Retina (tissue), 1 donor: ENCODE measurements at places on chromosomes 2 and 18.
A peak's percentile ranks its signal among the peaks of the same experiment; 100 is the strongest.

DNA sequence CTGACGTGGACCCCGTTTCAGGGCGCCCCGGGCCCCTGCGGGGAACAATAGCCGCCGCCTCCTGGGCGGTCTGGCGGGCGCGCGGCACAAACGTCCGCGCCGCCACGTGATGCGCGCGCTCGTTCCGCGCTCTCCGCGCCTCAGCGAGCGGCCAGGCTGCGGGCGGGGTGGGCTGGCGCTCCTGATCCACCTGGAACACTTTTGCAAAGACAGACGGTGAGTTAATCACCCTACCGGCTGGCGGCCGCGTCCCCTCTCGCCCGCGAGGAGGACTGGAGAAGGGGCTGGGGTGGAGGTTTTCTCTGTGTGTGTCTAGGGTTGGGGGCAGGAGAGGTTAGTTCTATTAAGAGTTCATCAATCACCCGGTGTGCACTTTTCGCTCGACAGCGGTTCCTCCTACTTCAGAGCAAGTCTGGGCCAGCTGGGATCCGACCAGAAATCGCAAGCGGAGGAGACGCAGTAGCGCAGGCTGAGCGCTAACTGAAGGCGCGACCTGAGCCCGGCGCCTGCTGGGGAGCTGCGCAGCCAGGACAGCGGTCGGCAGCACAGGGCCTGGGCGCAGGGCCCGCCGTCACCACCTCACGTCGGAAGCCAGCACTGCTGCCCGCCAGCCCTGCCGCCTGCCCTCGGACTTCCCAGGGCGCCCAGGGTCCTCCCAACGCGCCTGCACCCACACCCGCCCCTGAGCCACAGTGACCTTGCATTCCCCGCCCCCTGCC, 10.3 kb upstream of the HOXD1 start:
- DNase-seq, result peak; percentile 78

GRCh38 chr2:22444281-22444680, 940.7 kb upstream of the KLHL29 start:
- DNase-seq, result no peak

DNA sequence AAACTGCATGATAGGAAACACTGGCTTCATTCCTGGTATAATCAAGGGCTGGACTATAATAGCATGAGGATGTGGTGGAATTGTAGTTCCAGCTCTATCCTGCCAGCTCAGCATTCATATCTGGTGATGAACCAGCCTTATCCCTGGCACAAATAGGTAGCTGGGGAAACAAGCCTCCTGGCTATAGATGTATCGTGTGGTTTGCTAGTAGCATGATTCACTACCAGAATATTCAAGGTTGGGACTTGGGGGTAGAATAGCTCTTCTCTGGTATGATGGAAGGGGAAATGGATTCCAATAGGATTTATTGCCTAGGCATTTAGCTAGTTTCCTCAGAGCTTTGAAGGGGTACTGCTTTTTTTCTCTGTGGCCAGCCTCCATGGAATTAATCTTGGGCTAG, 532.8 kb downstream of the FBXO15 start:
- no peak for DNase-seq

DNA sequence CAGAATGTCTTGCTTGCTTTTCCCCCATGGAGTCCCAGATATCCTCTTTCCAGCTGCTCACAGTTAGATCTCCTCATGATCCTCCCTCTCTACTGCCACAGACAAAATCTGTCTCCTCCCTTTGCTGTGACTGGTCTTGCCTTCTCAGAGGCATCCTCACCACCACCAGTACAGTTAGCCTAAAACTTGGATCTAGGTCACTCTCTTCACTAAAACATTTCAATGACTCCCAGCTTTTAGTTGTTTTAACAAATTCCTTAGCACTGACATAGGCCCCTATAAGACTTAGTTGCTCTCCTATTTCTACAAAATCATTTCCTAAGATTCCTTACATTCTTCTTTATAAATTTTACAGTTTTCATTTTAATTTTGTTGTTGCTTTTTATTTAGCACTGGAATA, 734.2 kb upstream of the CHAC2 start:
- DNase-seq, result no peak

GRCh38 chr2:45293182-45293581, 283.9 kb upstream of the SIX2 start:
- no peak for DNase-seq

- no peak for DNase-seq
These were observed 106.5 kb downstream of the SEPTIN10 start for GRCh38 chr2:109507217-109507616.

GRCh38 chr2:229852565-229852964, 69.2 kb downstream of the TRIP12 start:
- no peak for DNase-seq

DNA sequence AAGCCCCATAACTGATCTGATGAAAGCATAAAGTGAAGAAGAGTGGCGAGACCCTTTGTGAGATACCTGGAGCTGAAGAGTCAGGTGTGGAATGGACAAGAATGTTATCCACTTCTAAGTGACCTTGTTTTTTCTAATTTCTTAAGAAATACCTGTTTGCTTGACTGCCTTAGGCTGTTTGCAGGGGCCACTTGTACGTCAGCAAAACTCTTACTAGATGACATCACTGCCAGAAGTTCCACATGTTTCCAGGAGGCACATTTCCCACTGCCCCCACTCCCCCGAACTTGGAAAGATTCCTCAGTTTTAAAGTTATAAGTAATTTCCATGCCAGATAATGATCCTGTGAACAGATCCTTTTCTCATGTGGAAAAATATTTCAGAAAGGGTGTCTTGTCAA, 8.0 kb downstream of the EPAS1 start:
- DNase-seq, result no peak

- DNase-seq, result no peak
These were observed 42.9 kb upstream of the EML6 start for GRCh38 chr2:54680397-54681041.

DNA sequence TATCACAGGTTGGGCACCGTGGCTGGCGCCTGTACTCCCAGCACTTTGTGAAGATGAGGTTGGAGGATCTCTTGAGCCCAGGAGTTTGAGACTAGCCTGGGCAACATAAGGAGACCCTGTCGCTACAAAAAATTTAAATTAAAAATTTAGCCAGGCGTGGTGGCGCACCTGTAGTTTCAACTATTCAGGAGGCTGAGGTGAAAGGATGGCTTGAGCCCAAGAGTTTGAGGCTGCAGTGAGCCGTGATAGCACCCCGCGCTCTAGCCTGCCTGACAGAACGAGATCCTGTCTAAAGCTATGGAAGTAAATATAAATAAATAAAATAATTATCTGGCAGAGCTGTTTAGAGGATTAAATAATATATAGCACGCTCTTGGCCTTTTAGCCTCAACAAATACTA, 1.4 kb upstream of the SH3RF3 start:
- no peak for DNase-seq

- no peak for DNase-seq
These were observed 36.1 kb downstream of the TRPM8 start for GRCh38 chr2:233953087-233953801.

DNA sequence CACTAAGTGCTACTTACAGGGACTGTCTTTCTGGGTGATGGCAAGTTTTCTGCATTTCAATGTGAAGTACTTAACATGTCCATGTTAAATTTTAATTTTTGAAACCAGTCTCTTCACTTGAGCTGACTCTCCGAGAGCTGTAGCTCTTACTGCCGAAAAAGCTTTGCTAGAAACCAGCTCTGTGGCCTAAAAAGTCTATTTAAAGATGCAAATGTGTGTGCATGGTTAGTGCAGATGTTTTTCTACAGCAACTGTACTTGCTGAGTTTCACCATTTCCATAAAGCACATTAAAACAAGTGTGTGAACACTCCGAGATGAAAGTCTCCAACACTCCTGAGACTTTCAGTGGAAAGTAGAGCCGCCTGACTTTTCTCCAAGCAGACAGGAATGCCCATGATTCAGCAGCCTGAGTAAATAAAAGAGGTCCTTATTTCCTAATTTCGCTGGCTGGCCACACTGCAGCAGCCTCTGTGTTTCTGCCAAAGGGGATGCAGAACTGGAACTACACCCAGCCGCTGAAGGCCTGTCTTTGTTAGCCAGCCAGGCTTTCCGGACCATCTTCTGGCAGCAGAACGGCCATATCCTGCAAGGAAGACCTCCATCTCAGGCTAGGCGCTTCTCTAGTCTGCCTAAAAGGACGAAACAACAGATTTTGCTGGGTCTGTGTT, 121.2 kb downstream of the ZNF521 start:
- DNase-seq, result no peak

GRCh38 chr2:197191940-197192322, 118.6 kb downstream of the ANKRD44 start:
- no peak for DNase-seq

- no peak for DNase-seq
These were observed 7.5 kb downstream of the SMCHD1 start for GRCh38 chr18:2662990-2663389.

- no peak for DNase-seq
These were observed 204.5 kb upstream of the LRATD1 start for GRCh38 chr2:14428056-14428455.

DNA sequence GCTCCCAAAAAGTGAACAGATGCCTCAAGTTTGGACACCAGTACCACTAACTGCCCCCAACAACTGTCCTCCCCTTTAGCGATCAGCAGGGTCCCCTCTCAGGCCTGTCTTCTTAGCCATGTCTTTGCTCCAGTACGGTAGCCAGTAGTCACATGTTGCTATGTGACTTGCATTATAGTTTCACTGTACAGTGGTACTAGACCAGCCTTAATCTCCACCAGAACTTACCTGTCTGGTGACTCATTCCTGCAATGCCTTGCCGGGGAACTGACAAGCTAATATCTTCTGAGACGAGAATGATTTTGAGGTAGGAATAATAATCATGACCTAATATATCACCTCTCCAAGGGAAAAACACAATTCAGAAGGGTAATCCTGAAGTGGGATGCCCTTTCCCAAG, 23.7 kb downstream of the ACMSD start:
- DNase-seq, result no peak

- DNase-seq, result no peak
These were observed 5.8 kb upstream of the ARL5A start for GRCh38 chr2:151833984-151834383.

- DNase-seq, result no peak
These were observed 1.2 kb upstream of the UGT1A1 start for GRCh38 chr2:233758849-233759248.

- no peak for DNase-seq
These were observed 31.8 kb upstream of the MTCL1 start for GRCh38 chr18:8673256-8674209.

DNA sequence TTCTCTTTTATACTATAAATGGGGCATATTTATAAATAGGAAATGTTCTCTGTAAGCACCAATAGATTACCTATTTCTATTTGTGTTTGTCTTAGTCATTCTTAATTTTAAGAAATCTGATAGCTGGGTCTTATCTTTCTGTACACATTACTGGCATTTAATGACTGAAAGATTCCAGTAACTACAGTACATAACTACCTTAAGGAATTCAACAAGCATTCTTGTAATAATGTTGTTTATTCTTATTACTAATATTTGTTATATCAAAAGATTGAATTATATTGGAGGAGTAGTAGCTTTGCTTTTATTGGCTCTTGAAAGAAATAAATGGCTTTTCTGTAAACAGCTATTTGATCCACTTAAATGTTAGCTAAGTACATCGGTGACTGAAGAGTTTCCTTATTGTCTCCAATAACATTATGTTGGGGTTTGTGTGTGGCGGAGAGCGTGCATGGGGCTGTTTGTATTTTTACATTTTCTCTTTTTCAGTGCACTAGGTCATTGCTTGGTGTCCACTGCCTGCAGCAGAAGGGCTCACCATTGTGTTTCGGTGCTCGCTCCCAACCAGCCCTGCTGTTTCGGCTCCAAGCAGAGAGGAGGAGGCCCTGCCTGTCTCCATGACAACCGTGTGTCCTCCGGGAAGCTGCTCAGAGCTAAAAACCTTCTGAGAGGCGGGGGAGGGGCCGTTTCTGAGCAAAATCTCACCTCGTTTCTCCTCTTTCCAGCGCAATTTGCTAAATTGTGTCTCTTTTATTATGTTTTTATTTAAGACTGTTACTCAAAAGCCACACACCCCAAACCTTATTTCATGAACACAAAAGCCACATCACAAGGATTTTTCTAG, 112.5 kb upstream of the SLC38A11 start:
- peak; percentile 91 for DNase-seq

- DNase-seq, result no peak
These were observed 8.5 kb downstream of the ACOXL start for GRCh38 chr2:110740747-110741349.

DNA sequence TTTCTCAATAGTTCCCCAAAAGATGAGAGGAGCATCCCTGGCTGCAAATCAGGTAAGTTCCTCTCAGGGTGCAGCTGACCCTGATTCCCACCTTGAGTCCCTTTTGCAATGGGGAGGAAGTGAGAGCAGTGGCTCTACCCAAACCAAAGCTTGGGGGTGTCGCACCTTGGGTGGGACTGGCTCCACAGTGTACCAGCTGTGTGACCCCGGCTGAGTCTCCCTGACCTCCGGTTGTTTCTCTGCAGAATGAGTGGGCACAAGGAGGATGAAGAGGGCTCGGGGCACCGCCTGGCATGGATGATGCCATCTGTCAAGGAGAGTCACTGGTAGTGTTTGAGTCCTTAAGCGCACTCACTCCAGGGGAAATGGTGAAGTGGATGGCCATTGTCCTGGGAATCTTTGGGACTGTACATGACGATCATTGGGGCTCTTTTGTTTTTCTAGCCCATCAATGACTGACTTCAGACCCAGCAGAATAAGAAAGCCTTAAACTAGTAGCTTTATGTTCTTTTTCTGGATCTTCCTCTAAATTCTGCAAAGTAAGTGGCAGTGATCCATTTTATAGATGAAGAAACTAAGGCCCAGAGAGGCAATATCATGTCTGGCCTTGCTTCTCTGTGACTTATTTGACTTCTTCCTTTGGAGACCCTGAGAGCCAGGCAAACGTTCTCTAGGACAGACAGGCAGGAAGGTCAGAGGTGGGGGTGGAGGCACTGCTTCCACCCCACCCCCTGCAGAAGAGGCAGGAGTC, 106.3 kb upstream of the ST3GAL5 start:
- no peak for DNase-seq

DNA sequence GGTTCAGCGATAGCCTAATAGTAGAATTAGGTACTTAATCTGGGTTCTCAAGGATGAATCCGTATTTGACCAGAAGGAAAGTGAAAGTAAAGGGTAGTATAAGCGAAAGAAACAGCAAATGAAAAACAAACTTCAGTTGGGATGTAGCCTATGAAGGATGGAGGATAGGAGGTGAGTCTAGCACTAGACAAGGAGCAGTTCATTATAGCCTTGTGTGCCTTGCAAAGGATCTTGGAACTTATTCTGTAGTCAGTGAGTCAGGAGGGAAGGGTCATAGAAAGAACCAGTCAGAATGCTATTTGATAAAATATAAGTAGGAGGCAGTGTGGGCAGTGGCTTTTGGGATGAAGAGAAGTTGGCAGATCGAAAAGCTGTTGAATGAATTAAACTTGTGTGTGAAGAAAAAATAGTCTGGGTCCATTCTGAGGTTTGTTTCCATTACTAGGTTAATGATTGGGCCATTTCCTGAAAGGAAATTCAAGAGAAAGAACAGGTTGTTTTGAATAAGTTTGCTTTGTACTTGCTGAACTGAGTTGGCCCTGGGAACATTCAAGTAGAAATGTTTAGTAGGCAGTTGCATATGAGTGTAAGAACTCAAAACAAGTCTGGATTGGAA, 48.5 kb downstream of the ANKRD12 start:
- no peak for DNase-seq

- no peak for DNase-seq
These were observed 133.1 kb downstream of the NBAS start for GRCh38 chr2:15427987-15428386.

GRCh38 chr18:10490401-10491165, 35.2 kb upstream of the NAPG start:
- DNase-seq, result no peak
